Femur (tissue), 1 donor: ENCODE measurements at places on chromosomes 2 and 18.

GRCh38 chr2:4324531-4324930 lies 621.2 kb downstream of the DCDC2C start:
- DNase-seq: no peak

DNA sequence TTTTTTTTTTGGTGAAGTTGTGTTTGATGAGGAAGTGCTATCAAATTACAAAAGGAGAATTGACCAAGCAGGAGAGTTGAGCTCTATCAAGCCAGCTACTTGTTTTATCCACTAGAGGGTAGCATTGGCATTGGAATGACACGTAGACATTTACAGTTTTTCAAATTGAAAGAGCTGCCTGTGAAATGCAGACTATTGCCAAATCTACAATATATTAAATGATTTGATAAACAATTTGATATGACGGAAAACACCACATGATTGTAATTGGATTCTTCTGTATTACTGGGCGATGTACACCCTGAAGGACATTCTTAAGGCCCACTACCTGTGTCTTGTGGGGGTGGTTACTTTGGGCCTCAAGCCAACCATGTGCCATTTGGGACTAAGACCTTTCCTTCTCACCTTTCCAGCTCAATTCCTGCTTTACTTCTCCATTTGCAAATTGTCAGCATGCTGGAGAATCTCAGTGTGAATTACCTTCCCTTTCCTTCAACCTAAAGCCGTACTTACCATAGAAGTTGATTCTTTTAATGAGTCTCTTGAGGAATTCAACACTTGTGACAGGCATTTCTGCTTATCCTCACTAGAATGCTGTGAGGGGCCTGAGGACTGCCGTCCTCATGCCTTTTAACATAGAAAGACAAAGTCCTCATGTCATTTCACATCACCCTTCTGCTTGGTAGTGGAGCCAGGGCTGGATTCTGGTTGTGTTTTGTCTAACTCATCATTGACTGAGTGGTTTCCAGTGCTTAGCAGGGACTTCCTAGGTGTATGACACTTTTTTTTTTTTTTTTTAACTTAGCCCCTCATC lies 134.8 kb upstream of the THUMPD2 start:
- no peak for DNase-seq

GRCh38 chr2:121064186-121064585 lies 220.8 kb downstream of the TFCP2L1 start:
- no peak for DNase-seq

DNA sequence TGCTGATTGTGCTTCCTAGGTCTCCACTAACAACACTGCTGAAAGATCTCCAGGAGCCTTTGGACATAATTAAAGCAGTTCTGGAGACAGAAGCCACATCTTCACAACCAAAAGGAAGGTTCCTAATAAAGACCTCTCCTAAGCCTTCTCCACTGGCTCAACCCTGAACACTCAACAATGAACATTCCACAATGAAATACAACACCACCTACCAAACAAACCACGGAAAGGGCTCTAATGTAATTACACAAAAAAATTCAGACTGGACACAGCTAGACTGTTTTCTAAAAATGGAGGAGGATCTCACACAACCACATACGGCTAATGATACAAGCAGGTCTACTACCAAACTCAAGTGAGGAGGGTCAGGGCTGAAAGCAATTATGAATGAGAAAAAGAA lies 43.6 kb downstream of the NOL10 start:
- no peak for DNase-seq

GRCh38 chr2:146853741-146854444 lies 990.9 kb upstream of the ACVR2A start:
- DNase-seq: no peak

DNA sequence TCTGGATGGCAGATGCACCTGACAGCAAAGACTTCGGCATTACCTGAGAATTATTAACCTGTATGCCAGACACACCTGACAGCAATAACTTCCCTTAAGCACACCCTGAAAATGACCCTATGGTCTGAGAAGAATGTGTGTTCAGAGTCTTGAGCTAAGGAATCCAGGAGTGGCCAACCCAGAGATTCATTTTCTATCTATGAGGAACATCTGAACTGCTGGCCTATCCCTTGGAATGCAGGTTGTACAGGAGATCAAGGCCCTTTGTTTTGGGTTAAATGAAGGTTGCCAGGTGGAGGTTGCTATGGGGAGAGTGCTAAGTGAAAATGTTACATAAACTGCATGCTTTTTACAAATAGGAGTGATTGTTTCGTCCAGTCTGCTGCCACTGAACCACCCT lies 200.9 kb upstream of the MEIS1 start:
- no peak for DNase-seq
